ENCODE measurements at places on chromosomes 1 and 21. TPM values are rescaled to one million over a fixed set of nuclear protein-coding genes. Genes with fewer than 3 reads are reported as not detected.

The CD101 gene
- 0.66 TPM for total RNA-seq

The FAM72C gene
- not detected for total RNA-seq

GRCh38 chr1:226061068-226061840, 1.3 kb upstream of the H3-3A start:
- peak overlapping the region; percentile 87 for H3K4me3 ChIP-seq
- H3K36me3 ChIP-seq, result peaks cover 4% of the 10 kb centered on the region
- no peaks in the 10 kb centered on the region for H3K4me1 ChIP-seq
- no peak for DNase-seq
- H3K27me3 ChIP-seq, result no peaks in the 10 kb centered on the region
- H3K27ac ChIP-seq, result peak overlapping the region; percentile 98

DNA sequence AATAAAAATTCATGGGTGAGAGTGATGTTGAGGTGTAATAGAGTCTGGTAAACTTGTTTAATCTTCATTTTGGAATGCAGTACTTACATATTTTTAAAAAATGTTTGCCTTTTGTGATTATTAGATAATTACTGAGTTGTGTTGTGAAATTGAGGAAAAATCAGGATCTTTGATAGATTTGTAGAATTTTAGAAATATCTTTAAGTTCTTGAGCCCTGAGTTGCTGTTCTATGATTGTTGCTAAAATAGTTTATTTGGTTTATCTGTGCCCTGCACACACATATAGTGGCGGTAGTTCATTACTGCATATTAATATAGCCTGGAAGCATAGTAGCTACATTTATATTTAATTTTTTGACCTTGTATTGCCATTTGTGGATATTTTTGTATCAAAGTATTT, 1.6 kb downstream of the B3GALT2 start:
- no peaks in the 10 kb centered on the region for H3K36me3 ChIP-seq
- peak overlapping the region; percentile 70 for H3K27ac ChIP-seq
- H3K27me3 ChIP-seq, result no peaks in the 10 kb centered on the region
- H3K4me1 ChIP-seq, result no peaks in the 10 kb centered on the region
- peak overlapping the region; percentile 44 for H3K4me3 ChIP-seq

DNA sequence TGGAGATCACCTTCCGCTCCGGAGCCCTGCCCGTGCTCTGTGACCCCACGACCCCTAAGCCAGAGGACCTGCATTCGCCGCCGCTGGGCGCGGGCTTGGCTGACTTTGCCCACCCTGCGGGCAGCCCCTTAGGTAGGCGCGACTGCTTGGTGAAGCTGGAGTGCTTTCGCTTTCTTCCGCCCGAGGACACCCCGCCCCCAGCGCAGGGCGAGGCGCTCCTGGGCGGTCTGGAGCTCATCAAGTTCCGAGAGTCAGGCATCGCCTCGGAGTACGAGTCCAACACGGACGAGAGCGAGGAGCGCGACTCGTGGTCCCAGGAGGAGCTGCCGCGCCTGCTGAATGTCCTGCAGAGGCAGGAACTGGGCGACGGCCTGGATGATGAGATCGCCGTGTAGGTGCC, 9.6 kb downstream of the SPATA46 start:
- H3K4me3 ChIP-seq, result peak overlapping the region; percentile 44
- no peaks in the 10 kb centered on the region for H3K4me1 ChIP-seq
- H3K27ac ChIP-seq, result peak overlapping the region; percentile 48
- no peaks in the 10 kb centered on the region for H3K27me3 ChIP-seq
- no peak for DNase-seq
- H3K36me3 ChIP-seq, result no peaks in the 10 kb centered on the region

- H3K4me3 ChIP-seq, result no peak overlapping the region
- H3K27ac ChIP-seq, result peak overlapping the region; percentile 40
- no peaks in the 10 kb centered on the region for H3K36me3 ChIP-seq
Measured at GRCh38 chr1:246573491-246573890, 7.2 kb downstream of the CNST start.

- no peak overlapping the region for H3K4me3 ChIP-seq
- no peaks in the 10 kb centered on the region for H3K27me3 ChIP-seq
- no peak for DNase-seq
- H3K27ac ChIP-seq, result no peak overlapping the region
- no peaks in the 10 kb centered on the region for H3K4me1 ChIP-seq
Measured at GRCh38 chr1:199448646-199449045, 578.9 kb upstream of the NR5A2 start.

- no peaks in the 10 kb centered on the region for H3K36me3 ChIP-seq
- no peak for DNase-seq
- H3K4me3 ChIP-seq, result no peak overlapping the region
- no peaks in the 10 kb centered on the region for H3K27me3 ChIP-seq
- no peak overlapping the region for H3K27ac ChIP-seq
Measured at GRCh38 chr1:82329226-82329625, 528.5 kb downstream of the ADGRL2 start.

GRCh38 chr1:151585622-151586021, 26.2 kb upstream of the SNX27 start:
- peaks cover 16% of the 10 kb centered on the region for H3K36me3 ChIP-seq
- peaks cover 6% of the 10 kb centered on the region for H3K4me1 ChIP-seq
- H3K27me3 ChIP-seq, result no peaks in the 10 kb centered on the region
- DNase-seq, result no peak
- H3K27ac ChIP-seq, result peak overlapping the region; percentile 28
- H3K4me3 ChIP-seq, result no peak overlapping the region

DNA sequence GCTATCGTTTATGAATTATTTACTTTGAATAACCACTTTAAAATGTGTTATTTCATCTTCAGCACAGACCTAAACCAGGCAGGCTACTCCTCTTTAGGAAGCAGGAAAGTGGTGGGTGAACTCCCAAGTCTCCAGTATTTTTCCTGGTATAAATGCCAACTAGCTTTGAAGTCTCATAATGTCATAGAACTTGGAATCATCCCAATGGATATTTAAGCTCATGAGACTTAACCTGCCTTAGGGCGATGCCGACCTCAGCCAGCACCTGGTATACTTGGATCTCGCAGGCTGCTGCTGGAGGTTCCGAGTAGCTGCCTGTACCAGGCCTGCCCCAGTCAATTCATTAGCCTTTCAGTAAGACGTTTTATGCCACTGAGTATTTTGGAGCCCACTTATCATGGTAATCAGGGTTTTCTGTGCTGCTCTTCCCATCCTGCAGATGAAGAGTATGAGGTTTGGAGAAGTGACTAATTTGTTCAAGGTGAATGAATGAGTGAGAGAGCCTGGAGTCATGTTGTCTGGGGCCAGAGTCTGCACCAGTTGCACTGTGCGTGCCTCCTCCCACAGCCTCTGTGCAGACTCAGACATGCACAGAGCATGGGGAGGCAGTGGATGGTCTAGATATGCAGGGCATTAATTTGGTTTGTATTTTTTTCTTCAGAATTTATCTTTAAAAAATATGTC, 34.9 kb downstream of the VANGL1 start:
- no peak overlapping the region for H3K4me3 ChIP-seq
- peak overlapping the region; percentile 93 for H3K27ac ChIP-seq
- no peaks in the 10 kb centered on the region for H3K36me3 ChIP-seq
- H3K27me3 ChIP-seq, result no peaks in the 10 kb centered on the region

DNA sequence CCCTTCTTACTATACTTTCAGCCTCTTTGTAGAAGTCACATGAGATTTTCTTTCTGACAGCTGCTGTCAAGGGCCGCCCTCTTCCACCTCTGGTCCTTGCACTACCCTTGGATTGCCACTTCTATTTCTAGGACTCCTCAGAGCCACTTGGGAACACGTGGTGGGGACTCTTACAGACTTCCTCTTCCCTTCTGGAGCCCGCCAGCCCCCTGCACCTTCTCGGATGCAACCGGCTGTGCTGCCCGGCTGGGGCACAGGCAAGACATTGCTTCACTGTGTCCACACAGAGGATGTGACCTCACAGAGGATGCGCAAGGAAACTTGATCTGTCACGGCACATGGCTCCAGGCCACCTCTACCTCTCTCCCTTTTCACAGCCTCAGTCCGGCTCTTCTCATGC, 2.4 kb upstream of the IKBKE start:
- H3K4me3 ChIP-seq, result no peak overlapping the region
- peaks cover 19% of the 10 kb centered on the region for H3K4me1 ChIP-seq
- no peaks in the 10 kb centered on the region for H3K36me3 ChIP-seq
- peak; percentile 83 for DNase-seq
- no peak overlapping the region for H3K27ac ChIP-seq

DNA sequence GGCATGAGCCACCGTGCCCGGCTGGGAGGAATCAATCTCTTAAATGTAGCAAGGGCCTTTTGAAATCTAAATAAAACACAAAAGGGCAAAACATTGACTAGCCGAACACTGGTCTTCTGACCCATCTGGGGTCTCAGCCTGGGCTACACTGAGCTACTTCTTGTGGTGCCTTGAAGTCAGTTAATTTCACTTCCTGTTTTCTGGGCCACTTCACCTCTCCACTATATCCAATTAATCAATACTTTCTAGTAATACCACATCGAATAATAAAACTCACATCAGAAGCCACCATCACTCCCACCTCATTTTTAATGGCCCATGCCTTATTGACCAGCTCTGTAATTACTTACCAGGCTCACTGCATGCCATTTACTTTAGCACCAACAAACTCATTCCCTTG, 138.0 kb upstream of the SAMSN1 start:
- H3K4me3 ChIP-seq, result no peak overlapping the region
- no peaks in the 10 kb centered on the region for H3K36me3 ChIP-seq
- no peak overlapping the region for H3K27ac ChIP-seq
- no peaks in the 10 kb centered on the region for H3K4me1 ChIP-seq
- no peak for DNase-seq
- no peaks in the 10 kb centered on the region for H3K27me3 ChIP-seq
